ENCODE measurements at places on chromosomes 16 and 17.

DNA sequence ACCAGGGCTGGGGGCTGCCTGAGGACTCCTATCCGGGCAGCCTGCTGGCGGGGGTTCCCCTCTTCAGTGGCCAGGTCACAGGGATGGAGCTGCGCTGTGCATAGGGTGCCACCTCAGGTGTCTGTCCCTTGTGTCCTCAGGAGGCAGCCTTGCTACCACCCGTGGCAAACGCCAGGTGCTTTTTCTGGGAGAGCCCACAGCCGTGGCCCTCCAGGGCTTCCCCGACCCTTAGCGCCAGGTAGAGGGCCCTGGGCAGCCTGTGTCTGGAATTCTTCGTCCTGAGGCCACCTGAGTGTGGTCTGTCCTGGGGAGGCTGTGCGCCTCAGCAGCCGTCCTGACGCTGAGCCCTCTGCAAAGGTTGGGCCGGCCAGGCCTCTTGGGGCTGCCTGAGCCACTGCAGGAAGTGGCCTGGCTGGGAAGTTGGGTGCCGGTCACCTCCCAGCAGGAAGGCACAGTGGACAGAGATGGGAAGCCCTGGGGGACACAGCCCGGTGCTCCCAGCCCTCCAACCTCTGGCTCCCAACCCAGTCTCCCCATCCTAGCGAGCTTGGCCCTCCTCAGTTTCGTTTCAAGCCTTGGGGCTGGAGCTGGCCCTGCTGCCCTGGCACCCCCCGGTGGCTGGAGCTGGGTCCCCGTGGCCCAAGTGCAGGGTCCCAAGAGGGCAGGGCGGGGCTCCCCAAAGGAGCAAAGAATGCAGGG lies 7.6 kb upstream of the BAIAP3 start:
- no peak for DNase-seq

DNA sequence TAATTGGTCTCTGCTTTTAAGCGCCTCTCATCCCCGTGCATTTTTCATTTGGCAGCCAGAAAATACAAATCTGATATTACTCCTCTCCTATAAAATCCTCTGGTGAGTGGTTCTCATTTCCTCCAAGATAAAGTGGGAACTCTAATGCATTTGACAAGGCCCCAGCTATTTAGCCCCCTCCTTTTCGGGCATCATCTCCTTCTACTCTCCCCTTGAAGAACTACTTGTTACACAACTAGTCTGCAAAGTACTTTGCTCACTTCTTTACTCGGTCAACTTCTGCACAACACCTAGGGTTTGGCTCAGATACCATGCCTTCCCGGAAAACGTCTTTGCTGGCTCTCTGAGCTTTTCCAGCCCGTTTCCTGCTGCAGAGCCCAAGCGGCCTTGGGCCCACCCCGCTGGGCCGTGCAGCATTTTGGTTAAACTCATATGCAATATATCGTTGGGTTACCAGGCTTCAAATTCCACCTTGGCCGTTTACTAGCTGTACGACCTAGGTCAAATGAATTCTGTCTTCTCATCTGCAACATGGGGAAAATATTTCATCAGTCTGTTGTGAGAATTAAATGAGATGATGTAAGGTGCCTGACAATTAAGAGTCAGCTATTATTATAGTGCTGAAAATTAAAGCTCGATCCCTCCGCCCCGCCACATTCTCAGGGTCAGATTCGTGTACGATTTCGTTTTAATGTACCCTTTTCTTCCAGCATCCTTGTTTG lies 883 bp upstream of the TAF15 start:
- DNase-seq, result no peak

DNA sequence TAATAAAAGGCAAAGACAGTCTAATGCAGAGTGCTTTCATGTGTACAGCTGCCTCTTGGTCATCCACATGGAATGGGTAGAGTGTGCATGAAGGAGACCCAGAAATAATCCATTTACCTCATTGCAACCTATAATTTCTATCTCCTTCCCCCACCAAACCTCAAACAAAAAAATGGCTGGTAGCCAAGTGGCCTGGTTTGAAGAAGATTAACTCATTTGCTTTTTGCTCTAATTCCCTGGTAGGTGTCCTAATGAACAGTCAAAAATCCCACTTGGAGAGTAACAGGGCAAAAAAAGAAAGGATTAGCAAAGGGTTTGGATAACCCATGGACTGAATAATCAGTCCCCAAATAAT lies 13.0 kb upstream of the LYRM9 start:
- DNase-seq, result no peak

DNA sequence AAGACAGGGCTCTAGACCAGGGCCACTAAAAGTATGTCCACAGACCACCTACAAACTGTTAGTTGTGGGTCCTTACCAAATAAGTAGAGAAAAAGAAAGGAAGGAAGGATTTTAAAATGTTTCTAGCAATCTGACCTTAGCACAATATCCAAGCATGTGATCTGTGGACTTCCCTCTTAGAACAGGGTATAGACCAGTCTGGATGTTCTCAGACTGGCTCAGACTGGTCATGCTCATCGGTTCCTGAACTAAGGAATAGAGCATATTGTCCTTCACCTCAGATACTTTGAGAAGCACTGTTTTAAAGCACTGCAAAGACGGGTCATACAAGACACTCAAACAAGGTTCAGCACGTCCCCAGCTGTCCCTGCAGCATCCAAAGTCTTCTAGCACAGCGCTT lies 25.8 kb downstream of the CUEDC1 start:
- no peak for DNase-seq

DNA sequence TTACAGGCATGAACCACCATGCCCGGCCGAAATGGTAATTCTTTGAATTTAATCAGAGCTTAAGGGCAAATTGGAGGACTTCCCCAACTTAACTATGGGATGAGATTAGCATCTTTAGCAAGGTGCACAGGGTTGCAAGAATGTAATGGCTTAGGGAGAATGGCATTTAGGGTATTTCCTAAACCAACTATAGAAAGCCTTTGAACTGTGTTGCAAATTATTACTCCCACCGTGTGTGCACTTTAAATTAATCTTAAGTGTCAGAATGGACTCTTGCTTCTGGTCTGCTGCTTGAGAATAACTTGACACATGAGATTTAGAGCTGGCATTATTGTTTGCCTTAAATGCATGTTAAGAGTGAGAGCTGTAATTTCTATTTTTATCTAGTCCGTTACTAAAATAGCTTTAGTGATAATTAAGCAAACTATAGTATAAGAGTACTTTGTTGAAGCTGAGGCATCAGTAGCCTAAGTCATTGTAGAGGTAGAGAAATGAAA lies 59.8 kb downstream of the TUBD1 start:
- no peak for DNase-seq

DNA sequence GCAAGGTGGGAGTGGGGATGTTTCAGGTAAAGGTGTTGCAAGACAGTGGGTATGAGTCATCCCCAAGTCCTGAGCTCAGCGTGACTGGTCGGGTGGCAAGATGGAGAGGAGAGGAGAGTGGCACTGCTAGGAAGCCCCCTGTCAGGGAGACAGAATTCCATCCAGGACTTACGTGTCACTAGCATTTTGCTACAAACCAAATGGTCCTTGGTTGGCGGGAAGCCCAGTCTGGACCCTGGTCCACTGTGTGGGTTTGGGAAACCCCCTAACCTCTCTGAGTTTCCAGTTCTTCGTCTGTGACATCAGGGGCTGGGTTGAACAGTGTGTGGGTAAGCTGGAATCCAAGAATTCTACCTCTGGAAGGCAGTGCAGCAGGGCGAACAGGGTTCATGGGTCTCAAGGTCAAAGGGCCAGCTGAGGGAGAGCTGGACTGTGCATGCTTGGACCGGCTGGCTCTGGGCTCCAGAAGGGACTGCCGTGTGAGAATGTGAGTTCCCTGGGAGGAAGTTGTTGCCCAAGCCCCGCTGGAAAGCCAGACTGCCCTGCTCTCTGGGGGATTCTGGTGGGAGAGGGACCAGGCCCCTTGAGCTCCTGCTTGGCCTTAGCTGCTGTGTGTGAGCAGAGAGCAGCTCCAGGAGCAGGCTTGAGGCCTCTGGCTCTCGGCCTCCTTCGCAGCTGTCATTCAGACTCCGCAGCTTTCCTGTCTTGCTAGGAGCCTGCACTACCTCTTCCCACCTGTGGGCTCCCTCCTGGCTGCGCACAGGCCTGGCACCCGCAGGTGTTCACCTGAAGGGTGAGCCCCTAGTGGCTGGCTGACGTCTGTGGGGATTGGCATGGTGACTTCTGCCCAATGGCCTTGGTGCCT lies 84.6 kb downstream of the NT5M start:
- DNase-seq, result peak; percentile 66

DNA sequence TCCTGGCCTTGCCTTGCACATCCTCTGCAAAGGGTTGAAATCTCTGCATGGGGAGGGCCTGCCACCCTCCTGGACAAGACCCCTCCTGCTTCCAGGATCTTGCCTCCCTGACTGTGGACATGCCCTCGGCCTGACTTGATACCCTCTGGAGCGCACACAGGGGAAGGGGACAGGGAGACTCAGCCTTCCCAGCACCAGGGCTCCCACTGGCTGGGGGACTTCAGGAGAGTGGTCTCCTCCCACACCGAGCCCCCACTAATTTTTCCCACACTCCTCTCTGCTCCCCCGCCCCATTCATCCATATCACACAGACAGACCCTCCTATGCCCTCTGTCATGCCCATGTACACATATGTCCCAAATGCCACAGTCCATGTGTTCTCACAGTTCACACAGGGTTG lies 14.3 kb downstream of the SGCA start:
- DNase-seq, result no peak

DNA sequence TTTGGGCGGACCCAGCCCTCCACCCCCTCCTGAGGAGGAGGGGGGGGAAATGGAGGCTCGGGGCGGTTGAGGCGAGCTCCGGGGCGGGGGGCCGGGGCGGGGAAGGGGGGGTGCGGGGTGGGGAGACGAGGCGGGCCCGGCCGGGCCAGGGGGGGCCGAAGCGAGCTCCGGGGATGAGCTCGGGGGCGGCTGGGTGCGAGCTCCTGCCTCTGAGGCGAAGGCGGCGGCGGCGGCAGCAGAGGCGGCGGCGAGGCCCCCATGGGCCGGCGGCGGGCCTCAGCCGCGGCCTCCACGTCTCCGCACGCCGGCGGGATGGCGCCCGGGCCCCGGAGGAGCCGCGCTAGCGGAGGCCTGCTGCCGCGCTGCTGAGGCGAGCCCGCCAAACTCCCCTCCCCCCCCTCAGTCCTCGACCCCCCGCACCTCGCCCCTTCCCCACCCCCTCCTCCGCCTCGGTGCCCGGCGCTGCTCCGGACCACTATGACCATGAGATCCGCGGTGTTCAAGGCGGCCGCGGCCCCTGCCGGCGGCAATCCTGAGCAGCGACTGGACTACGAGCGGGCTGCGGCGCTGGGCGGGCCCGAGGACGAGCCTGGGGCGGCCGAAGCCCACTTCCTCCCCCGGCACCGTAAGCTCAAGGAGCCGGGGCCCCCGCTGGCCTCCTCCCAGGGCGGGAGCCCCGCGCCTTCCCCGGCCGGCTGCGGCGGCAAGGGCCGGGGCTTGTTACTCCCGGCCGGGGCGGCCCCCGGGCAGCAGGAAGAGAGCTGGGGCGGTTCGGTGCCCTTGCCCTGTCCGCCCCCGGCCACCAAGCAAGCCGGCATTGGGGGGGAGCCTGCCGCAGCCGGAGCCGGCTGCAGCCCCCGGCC lies 596 bp downstream of the MSL1 start:
- DNase-seq, result peak; percentile 80

DNA sequence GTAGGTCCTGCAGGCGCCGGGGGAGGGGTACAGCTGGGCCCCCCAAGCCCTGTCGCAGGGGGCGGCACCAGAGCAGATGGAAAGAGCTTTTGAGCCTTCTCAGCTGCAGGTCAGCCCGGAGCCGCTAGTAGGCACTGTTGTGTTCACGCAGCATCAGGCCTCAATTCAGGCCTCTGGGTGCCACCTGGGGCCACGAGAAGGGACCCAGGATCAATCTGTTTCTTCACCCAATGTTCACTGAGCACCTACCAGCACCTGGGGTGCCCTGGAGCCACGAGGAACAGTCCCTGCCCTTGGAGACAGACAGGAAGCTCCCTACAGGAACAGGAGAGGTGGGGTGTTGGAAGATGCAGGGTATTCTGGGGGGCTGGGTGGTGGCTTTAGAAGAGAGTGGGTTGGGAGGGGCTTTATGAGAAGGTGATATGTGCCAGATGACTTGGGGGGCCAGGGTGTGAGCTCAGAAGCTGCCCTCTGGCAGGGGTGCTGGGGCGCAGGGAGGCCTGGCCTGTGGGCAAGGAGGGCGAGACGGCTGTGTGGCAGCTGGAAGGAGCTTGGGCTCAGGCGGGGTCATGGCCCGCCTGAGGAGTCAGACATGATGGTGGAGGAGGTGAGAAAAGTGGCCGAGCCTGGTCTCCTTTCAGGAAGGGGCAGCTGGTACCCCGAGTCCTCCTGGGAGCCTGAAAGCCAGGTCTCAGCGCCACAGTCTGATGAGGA lies 121.9 kb upstream of the GSE1 start:
- peak; percentile 30 for DNase-seq

DNA sequence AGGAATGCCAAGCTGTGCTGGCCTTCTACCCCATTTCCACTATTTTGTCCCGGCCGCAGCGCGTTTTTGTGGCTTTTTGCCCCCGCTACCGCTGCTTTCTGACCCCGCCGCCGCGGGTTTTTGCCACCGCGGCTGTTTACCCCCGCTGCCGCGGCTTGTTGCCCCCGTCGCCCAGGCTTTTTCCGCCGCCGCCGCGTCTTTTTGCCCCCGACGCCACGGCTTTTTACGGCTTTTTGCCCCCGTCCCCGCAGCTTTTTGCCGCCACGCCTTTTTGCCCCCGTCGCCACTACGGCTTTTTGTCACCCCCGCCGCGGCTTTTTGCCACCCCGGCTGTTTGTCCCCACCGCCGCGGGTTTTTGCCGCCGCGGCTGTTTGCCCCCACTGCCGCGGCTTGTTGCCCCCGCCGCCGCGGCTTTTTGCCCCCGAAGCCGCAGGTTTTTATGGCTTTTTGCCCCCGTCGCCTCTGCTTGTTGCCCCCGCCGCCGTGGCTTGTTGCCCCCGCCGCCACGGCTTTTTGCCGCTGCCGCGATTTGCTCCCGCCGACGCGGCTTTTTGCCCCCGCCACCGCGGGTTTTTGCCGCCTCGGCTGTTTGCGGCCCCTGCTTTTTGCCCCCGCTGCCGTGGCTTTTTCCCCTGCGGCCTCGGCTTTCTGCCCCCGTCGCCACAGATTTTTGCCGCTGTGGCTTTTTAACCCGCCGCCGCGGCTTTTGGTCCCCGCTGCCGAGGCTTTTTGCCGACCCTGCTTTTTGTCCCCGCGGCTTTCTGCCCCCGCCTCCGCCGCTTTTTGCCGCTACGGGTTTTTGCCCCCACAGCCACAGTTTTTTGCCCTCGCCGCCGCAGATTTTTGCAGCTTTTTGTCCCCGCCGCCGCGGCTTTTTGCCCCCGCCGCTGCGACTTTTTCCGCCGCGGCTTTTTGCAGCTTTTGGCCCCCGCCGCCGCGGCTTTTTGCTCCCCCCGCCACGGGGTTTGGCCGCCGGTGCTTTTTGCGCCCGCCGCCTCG lies 520.4 kb upstream of the WSB1 start:
- DNase-seq, result no peak

DNA sequence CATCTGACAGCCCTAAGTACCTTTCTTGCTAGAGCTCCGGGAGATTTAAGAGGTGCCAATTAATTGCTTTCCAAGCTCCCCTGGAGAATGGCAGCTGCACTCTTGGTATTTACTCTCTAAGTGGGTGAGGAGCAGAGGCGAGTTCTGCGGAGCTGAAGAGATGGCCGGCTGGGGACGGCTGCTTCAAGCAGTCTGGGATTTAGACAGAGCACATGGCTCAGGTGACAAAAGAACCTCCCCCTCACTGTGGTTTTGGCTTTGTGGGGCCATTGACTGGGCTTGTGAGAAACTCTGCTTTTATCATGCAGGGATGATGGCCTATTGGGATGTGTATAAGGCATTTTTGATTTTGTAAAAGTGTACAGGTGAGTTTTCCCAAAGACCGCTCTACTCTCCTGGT lies 239.3 kb upstream of the EEF2KMT start:
- DNase-seq, result no peak

Data from hepatocyte (in vitro differentiated cells).